NCI-H2171 treated with DMSO at 0.1 percent for 48 hours (cell line): ENCODE measurements at places on chromosomes 7 and 10.

GRCh38 chr7:133510326-133511055 lies 257.6 kb downstream of the EXOC4 start:
- no peak for DNase-seq

GRCh38 chr7:6623589-6624245 lies 8.3 kb downstream of the ZNF853 start:
- DNase-seq = no peak

DNA sequence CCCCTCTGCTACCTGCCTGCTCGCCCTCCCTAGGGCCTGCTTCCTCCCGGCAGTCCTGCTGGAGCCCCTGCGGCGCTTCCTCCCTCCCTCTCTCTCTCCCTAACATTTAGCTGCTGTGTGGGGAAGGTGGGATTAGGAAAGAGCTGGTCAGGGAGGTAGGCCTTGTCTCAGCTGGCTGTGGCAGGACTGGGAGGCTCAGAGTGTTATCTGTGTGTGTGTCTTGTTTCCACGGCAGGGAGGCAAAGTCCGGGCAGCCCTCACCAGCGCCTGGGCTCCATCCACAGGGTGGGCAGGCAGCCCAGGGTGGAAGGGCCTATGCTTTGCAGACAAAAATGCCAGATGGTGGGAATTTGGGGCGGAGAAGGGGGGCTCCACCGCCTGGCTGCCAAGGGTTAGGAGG lies 105.7 kb downstream of the RPS24 start:
- DNase-seq = peak; percentile 92

GRCh38 chr7:142866361-142867096 lies 11.7 kb downstream of the EPHB6 start:
- DNase-seq = peak; percentile 13

DNA sequence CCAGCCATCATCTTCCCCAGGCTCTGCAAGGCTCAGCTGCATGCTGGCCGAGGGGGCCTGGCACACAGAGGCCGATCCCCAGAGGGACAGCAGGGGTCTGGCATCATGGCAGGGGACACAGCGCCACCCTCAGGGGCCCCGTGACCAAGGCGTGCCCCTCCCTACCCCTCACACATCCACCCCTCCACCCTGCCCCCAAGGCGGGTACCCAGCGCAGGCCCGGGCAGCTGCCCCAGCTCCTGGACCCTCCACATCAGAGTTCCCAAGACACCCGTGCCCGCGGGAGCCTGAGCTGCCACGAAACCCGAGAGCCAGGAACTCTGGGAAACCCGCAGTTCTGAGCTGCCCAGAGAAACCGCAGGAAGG lies 46.5 kb upstream of the TNRC18 start:
- no peak for DNase-seq

DNA sequence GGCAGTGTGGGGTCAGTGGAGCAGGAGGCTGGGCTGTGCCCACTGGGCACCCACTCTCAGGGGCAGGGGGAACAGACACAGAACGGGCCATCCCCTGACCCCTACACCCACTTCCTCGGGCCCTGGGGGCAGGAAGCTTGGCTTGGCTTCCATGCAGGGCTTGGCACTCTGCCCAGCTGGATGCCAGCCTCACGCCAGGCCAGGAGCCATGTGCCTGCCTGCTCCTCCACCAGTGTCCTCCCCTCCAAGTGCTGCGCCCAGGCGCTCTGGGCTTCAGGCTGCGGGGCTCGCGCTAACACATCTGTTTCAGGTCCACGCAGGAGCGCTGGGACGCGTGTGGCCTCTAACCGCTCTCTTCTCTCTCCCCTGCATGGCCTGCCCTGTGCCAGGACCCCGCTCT lies 12.7 kb downstream of the LDB3 start:
- DNase-seq = no peak

GRCh38 chr7:121337398-121337797 lies 8.6 kb downstream of the WNT16 start:
- DNase-seq = peak; percentile 28

- DNase-seq = no peak
Observed at GRCh38 chr10:62733654-62734293, 70.7 kb upstream of the ADO start.

GRCh38 chr7:79221211-79221610 lies 232.3 kb downstream of the MAGI2 start:
- DNase-seq = no peak

DNA sequence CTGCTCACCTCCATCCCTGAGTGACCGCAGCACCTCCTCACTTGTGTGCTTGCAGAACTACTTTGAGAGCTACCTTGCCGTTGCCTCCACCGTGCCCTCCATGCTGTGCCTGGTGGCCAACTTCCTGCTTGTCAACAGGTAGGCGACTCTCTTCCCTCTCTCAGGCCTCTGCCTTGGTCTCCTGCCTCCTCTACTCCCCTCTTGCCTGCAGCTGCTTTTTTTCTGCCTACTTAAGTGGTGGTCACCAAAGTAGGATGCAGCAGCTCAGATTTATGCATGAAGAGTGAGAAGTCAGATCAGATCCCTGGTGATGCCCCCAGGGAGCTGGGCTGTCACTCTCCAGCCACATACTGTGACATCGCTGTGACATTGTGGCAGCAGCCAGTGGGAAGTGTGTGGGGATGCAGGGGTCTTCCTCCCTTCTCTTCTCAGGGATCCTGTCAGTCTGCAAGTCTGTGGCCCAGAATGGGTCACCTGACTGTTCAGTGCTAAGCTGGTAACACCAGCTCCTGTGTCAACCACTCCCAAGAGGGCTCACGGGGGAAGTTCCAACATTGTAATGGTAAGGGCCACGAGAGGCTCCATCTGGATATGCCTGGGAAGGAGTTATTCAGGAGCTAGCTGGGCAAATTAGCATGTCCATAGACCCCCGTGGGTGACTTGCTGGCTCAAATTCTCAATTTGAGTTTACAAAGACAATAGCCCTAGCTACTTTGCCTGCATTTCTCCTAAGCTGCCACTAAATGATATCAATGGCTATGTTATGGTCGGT lies 25.3 kb downstream of the SLC29A3 start:
- DNase-seq = peak; percentile 19

DNA sequence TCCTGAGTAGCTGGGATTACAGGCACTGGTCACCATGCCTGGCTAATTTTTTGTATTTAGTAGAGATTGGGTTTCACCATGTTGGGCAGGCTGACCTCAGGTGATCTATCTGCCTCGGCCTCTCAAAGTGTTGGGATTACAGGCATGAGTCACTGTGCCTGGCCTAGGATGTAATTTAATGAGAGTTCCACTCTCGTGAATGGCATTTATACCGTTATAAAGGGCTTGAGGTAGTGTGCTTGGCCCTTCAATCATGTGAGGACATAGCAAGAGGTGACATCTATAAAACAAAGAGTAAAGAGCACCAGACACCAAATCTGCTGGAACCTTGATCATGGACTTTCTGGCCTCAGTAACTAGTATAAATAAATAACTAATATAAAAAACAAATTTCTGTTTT lies 93.5 kb upstream of the PPP1R9A start:
- DNase-seq = no peak

GRCh38 chr10:59434463-59435321 lies 72.3 kb upstream of the FAM13C start:
- no peak for DNase-seq

GRCh38 chr7:64640504-64640903 lies 25.4 kb upstream of the ZNF107 start:
- DNase-seq = no peak

- DNase-seq = no peak
Observed at GRCh38 chr10:9792181-9792580, 1225.5 kb upstream of the CELF2 start.

DNA sequence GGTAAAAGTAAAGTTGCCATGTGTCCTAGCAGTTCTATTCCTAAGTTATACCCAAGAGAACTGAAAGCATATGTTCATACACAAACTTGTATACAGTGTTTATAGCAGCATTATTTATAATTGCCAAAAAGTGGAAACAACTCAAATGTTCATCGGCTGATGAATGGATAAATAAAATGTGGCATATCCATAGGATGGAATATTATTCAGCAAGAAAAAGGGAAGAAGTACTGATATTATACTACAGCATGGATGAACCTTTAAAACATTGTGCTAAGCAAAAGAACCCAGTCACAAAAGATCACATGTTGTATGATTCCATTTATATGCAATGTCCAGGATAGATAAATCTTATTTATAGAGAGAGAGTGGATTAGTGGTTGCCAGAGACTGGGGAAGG lies 68.9 kb downstream of the NRF1 start:
- DNase-seq = no peak

GRCh38 chr7:142579946-142580345 lies 169.3 kb upstream of the PRSS1 start:
- DNase-seq = no peak

GRCh38 chr10:116763440-116763839 lies 21.1 kb upstream of the HSPA12A start:
- no peak for DNase-seq

DNA sequence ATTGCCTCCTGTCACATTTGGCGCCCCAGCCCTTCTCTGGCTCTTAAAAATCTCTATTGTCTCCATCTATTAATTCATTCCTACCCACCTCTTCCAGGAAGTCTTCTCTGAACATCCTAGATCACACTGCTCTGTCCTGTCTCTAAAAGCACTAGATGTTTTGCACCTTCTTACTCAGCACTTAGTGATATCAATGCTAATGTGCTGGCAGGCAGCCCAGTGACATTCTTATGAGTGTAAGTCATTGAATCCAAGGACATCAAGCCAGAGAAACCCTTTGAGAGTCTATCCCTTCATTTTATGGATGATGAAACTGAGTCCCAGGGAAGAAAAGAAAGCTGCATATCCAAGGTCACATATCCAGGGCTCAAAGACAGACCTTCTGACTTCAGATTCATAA lies 48.3 kb upstream of the PAX2 start:
- no peak for DNase-seq

GRCh38 chr10:133475821-133476640 lies 22.3 kb downstream of the SCART1 start:
- no peak for DNase-seq

- DNase-seq = no peak
Observed at GRCh38 chr10:122181041-122181732, 89.9 kb upstream of the BTBD16 start.

DNA sequence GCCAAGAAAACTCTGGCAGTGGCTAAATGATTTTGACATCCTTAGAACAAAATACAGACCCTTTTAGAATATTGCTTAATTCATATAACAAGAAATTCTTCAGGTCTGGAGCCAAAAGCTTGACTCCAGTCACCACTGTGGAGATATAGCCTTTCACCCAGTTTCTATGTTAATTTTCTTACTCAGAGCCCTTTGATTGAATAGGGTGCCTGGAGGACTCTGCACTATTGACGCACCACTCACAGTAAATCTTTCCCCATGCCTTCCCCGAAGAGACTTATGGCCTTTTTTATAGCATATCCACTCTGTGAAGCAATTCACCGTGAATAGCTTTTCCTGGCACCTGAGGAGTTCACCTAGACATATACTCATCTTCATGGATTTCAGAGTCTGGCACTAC lies 613.8 kb downstream of the ZWINT start:
- DNase-seq = no peak

DNA sequence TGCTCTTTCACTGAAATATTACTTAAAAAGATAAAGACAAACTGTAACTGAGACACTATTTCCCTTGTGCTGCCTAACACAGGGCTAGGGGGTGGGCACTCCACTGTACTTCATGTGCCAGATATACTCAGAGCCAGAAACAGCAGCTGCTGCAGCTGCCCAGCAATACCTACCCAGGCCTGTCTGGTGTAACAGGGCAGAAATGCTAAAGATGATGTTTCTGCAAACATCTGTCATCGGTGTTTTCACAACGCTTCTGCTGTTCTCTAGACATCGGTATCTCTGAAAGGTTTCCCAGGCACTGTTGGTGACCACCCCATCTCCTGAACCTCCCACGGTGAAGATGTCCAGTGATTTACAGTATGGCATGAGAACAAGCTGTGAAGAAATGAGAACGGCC lies 42.7 kb downstream of the LAMB1 start:
- DNase-seq = peak; percentile 75

DNA sequence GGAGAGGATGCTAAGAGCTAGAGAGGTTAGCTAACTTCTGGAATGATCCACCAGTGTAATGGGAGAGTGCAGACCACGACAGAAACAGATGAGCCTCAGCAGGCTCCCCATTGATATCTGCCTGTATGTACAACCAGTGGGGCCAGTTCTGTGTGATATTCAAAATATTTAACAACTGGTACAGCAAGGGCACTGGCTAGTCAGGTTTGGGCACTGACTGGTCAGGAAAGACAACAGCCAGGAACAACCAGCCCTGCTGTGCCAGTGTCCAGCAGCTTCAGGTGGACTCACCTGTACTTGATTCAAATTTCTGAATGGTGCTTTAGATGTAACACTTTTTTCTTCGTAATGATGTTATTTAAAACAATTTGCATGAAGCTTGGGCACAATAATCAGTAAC lies 5.9 kb upstream of the TRIL start:
- DNase-seq = no peak

DNA sequence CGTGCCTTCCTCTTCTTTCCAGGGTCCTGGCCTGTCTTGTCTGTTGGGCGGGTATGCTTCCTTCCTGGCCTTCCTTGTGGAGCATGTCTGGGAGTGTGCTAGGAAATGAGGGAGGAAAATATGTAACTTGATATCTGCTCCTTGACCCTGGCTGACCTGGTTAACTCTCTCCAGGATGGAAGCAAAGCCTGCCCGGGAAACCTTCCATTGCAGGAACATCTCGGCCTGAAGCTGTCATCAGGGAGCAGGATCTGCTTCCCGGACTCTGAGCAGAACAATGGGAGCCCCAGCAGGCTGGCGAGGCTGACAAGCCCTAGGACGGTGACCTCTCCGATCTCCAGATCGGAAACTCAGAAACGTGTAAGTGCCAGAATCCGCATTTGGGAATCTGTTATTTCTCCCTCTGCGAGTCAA lies 340.3 kb downstream of the FRMD4A start:
- DNase-seq = no peak

- DNase-seq = no peak
Observed at GRCh38 chr7:117066668-117067067, 113.4 kb downstream of the ST7 start.

GRCh38 chr10:77702166-77702565 lies 64.6 kb upstream of the KCNMA1 start:
- no peak for DNase-seq

DNA sequence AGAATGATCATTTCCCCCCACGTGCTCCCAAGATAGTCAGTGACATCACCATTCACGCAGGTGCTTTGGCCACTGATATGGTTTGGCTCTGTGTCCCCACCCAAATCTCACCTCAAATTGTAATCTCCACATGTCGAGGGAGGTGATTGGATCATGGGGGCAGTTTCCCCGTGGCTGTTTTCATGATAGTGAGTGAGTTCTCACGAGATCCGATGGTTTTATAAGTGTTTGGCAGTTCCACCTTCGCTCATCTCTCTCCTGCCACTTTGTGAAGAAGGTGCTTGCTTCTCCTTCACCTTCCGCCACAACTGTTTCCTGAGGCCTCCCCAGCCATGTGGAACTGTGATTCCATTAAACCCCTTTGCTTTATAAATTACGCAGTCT lies 205.4 kb upstream of the SH2B2 start:
- DNase-seq = no peak

- no peak for DNase-seq
Observed at GRCh38 chr7:84837405-84837804, 349.5 kb downstream of the SEMA3D start.
